Central memory CD4-positive, alpha-beta T cell (primary cell): ENCODE measurements at places on chromosomes 3 and 15.

- no peak for DNase-seq
Measured at GRCh38 chr15:73683257-73683776, 866 bp upstream of the CD276 start.

GRCh38 chr3:37909067-37909911, 47.6 kb downstream of the CTDSPL start:
- DNase-seq = no peak

- DNase-seq = no peak
Measured at GRCh38 chr3:100087198-100087597, 27.1 kb downstream of the FILIP1L start.

GRCh38 chr3:175731543-175731942, 872.4 kb downstream of the NAALADL2 start:
- DNase-seq = no peak

DNA sequence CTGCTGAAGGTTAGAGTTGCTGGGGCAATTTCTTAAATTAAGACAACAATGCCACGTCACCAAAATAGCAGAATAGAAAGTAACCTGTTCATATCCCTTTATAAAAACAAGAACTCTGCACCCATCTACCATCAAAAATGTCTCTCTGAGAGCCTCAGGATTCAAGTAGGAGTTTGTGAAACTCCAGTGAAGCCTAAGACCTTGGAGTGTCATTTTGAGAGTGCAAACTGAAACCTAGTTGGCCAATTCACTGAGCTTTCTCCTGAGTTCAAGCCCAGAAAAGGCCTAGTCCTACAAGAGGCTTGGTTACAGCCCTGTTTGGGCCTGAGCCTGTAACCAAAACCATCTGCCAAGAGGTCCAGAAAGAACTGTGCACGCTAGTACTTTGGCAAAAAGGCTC, 335.1 kb downstream of the EFHB start:
- DNase-seq = no peak

GRCh38 chr15:39504808-39505207, 76.1 kb upstream of the THBS1 start:
- no peak for DNase-seq

DNA sequence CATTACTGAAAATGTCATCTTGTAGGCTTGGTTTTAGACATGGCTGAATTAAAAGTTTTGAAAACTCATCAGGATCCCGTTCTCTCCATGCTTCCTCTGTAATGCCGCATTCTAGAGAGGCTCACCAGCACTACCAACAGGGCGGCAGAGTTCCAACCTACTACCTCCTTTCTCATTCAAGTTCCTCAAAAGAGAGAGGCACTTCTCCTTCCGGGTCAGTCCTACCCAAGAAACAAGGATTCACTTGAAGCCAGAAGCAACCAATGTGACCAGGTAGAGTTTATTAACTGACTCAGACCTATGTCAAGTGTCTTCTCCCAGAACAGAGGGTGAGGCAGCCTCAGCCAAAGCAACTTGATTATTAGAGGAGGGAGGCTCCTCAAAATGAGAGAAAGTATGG, 59.8 kb upstream of the GYG1 start:
- no peak for DNase-seq

GRCh38 chr15:69802432-69802831, 295.3 kb downstream of the TLE3 start:
- no peak for DNase-seq
